ENCODE measurements at places on chromosomes 16 and 17.

DNA sequence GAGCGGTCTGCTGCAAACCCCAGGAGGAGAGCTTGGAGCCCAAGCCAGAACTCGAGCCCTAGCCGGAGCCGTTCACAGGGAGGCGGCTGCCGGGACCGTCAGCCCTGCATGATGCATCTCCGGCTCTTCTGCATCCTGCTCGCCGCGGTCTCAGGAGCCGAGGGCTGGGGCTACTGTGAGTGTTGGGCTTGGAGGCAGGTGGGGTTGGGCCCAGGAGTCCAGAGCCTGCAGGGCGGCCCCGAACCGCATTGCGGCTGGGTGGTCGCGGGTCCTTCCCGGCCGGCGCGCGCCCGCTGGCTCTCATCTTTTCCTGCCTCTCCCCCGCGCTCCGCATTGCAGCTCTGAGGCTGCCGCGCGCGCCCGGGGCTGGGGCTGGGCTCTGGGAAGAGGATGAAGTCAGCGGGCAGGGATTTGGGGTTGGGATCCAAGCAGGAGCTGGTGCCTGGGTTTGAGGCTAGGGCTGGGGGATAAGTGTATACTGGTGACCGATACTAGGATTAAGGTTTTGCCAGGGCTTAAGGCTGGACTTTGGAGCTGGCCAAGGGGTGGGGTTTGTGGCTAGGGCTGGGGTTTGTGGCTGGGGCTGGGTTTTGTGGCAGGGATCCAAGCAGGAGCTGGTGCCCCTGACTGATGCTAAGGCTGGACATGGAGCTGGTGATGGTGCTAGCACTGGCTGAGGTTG lies 532 bp downstream of the CNTNAP1 start:
- H3K4me3 ChIP-seq: peak overlapping the region; percentile 46
- peak; percentile 76 for DNase-seq
- H3K4me1 ChIP-seq: peaks cover 41% of the 10 kb centered on the region
- peaks cover 2% of the 10 kb centered on the region for H3K36me3 ChIP-seq

- no peak overlapping the region for H3K27ac ChIP-seq
- DNase-seq: no peak
- peaks cover 16% of the 10 kb centered on the region for H3K36me3 ChIP-seq
- H3K27me3 ChIP-seq: no peaks in the 10 kb centered on the region
- no peaks in the 10 kb centered on the region for H3K4me1 ChIP-seq
- H3K4me3 ChIP-seq: no peak overlapping the region
Measured at GRCh38 chr17:16191604-16192003, 23.7 kb downstream of the NCOR1 start.

DNA sequence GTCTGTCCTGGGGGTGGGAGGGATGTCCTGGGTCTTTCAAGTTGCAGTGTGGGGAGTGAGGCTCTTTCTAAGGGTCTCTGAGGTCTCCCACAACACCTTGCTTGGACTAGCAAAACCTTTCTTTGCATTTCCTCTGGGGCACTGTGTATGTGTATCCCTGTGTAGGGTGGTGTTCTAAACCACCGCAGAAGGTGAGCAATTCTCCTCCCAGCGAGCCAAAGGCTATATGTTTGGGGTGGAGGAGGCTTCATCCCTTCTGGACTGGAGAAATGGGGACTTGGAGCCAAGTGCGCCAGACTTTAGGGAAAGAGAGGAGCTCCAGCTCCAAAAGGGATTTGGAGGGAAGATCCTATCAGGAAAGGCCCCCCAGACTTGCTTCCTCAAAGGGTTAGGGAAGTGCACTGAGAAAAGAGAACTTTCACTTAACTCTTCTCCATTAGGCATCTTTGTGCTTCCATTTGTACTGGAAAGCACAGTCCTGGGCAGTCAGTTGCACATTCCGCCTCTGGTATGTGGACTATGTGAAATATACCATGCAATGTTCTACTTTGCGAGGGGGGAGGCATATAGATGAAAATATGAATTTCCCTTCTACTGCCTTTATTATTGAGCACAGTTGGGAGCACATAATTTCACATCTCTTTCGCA lies 18.9 kb upstream of the HOXB9 start:
- H3K27ac ChIP-seq: no peak overlapping the region
- no peak for DNase-seq
- peaks cover 3% of the 10 kb centered on the region for H3K4me1 ChIP-seq

- no peaks in the 10 kb centered on the region for H3K27me3 ChIP-seq
- no peak overlapping the region for H3K27ac ChIP-seq
- no peak for DNase-seq
- no peaks in the 10 kb centered on the region for H3K36me3 ChIP-seq
- H3K4me3 ChIP-seq: no peak overlapping the region
Measured at GRCh38 chr16:14965328-14965727, 9.5 kb upstream of the PDXDC1 start.

DNA sequence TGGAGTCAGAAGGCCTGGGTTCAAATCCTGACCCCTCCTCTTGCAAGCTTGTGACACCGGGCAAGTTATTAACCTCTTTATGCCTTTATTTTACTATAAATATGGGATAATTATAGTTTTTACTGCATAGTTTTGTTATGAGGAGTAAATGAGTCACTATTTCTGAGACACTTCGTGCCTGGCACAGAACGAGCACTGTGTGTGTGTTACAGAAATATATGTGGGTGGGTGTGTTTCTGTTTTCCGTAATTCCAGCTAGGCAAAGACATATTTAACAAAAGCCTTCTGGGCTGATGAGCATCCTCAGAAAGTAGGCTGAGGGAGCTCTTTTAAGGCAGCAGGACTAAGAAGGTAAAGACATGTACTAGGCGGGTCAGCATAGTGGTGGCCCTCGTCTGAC lies 417.9 kb downstream of the MAF start:
- no peak overlapping the region for H3K27ac ChIP-seq
- no peak overlapping the region for H3K4me3 ChIP-seq
- H3K36me3 ChIP-seq: no peaks in the 10 kb centered on the region

- no peak overlapping the region for H3K27ac ChIP-seq
- DNase-seq: no peak
- H3K4me3 ChIP-seq: no peak overlapping the region
- H3K27me3 ChIP-seq: no peaks in the 10 kb centered on the region
- H3K36me3 ChIP-seq: peaks cover 32% of the 10 kb centered on the region
Measured at GRCh38 chr17:68418876-68419275, 38.4 kb downstream of the WIPI1 start.

DNA sequence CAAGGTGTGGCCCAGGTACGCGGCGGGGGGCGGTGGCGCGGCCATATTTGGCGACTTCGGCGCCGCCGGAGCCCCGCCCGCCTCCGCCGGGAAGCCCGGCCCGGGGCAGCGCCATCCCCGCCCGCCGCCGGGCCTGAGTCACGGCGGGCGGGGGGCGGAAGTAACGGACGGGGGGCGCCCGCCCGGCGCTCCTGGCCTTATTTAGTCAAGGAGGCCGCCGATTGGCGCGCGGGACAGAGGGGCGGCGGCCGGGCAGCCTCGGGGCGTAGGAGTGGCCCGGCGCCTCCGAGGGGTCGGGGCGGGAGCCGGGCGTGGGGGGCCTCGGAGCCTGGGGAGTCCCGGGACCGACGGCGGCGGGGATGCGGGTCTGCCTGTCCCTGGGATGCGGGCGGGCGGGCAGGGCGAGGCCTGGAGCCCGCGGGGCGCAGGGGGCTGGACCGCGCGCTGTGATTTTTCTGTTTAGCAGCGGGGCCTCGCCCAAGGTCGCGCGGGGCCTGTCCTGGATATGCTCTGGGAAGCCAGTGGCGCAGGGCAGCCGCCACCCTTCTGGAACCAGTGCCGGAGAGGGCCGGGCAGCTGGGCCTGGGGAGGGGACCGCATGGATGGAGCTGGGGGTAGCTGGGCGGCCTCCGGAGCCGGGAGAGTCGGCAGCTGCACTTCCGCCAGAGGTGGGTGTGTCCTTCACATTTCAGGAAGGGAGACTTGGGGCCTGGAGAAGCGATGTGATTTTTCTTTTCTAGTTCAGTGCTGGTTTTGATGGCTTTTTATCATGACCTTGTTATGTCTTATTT lies 2.3 kb upstream of the ACTG1 start:
- peak overlapping the region; percentile 96 for H3K4me3 ChIP-seq
- peaks cover 35% of the 10 kb centered on the region for H3K4me1 ChIP-seq
- no peaks in the 10 kb centered on the region for H3K27me3 ChIP-seq
- H3K27ac ChIP-seq: peak overlapping the region; percentile 95
- DNase-seq: peak; percentile 93

DNA sequence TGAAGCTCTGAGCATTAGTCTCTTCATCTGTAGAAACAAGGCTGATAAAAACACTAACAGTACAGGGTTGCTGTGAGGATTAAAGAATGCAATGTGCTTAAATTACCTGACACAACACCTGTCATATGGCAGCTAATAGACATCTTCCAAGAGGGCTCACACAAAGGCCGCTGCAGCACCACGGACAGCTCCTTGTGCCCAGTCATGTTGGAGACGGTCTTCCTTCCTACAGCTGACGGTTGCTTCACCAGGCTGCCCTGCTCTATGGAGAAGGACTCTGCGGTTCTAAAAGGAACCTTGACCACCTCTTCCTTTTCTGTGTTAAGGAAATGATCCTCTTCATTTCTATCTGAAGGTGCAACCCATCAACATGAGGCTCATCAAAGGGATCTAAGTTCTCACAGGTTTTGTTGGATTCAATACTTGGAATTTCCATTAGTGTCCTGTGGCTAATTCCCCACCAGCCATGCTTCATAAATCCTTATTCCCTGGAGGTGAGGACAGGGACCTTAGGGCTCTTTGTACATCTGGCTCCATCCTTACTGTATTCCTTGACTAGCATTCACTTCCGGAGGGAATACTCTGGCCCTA lies 138.9 kb upstream of the CES5A start:
- DNase-seq: no peak
- H3K36me3 ChIP-seq: no peaks in the 10 kb centered on the region
- H3K4me3 ChIP-seq: no peak overlapping the region
- no peak overlapping the region for H3K27ac ChIP-seq
- H3K4me1 ChIP-seq: no peaks in the 10 kb centered on the region
- no peaks in the 10 kb centered on the region for H3K27me3 ChIP-seq

DNA sequence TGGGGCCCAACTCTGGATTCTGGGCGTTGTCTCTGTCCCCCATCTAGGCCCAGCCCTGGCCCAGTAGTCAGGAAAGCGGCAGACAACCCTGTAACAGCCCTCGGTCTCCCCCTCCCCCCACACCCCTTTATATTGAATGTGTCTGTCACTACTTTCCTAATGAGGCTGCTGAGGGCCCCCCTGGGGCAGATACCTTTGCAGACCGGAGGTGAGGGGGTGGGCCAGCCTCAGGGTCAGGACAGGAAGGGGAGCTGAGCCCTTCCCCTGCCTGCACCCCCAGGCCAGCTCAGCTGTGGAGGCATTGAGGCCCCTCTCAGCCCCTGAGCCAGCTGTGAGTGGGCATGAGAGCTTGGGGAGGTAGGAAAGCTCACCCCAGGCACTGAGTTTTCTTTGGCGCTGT lies 17.1 kb downstream of the RAI1 start:
- no peak overlapping the region for H3K4me3 ChIP-seq
- H3K4me1 ChIP-seq: peaks cover 50% of the 10 kb centered on the region
- DNase-seq: no peak
- peak overlapping the region; percentile 50 for H3K27ac ChIP-seq
- H3K36me3 ChIP-seq: no peaks in the 10 kb centered on the region

DNA sequence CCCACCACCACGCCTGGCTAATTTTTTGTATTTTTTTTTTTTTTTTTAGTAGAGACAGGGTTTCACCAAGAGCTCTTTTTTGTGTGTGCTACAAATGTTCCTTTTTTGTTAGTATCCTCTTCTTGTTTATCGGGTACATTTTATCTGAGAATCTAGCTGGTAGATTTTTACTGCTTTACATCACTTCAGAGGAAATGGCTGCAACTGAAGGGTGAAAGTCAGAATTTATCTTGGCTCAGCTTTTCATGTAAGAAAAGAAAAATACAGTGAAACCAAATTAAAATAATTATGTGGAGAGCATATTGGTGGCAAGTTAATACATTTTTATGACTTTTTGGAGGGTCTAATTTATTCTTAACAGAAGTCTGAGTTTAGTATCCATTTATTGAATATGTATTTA lies 26.0 kb downstream of the CBFB start:
- no peak overlapping the region for H3K4me3 ChIP-seq
- no peaks in the 10 kb centered on the region for H3K27me3 ChIP-seq
- no peaks in the 10 kb centered on the region for H3K4me1 ChIP-seq

- H3K4me3 ChIP-seq: no peak overlapping the region
- H3K36me3 ChIP-seq: no peaks in the 10 kb centered on the region
- H3K4me1 ChIP-seq: no peaks in the 10 kb centered on the region
- H3K27ac ChIP-seq: no peak overlapping the region
- DNase-seq: no peak
Measured at GRCh38 chr16:11309895-11310633, 28.9 kb upstream of the PRM1 start.

- no peaks in the 10 kb centered on the region for H3K27me3 ChIP-seq
- peaks cover 21% of the 10 kb centered on the region for H3K36me3 ChIP-seq
- DNase-seq: peak; percentile 81
- H3K4me1 ChIP-seq: peaks cover 17% of the 10 kb centered on the region
- H3K27ac ChIP-seq: peak overlapping the region; percentile 36
Measured at GRCh38 chr17:38735161-38735997, 5.2 kb downstream of the CISD3 start.

GRCh38 chr17:57533684-57534305 lies 211.3 kb downstream of the CCDC182 start:
- H3K27ac ChIP-seq: no peak overlapping the region
- H3K4me3 ChIP-seq: no peak overlapping the region
- H3K4me1 ChIP-seq: no peaks in the 10 kb centered on the region
- H3K27me3 ChIP-seq: no peaks in the 10 kb centered on the region
- no peaks in the 10 kb centered on the region for H3K36me3 ChIP-seq
- no peak for DNase-seq

- no peaks in the 10 kb centered on the region for H3K36me3 ChIP-seq
- no peak for DNase-seq
- H3K4me3 ChIP-seq: peak overlapping the region; percentile 91
- peaks cover 15% of the 10 kb centered on the region for H3K4me1 ChIP-seq
Measured at GRCh38 chr17:67245694-67246402, 852 bp upstream of the HELZ start.

- H3K4me3 ChIP-seq: peak overlapping the region; percentile 43
- no peaks in the 10 kb centered on the region for H3K27me3 ChIP-seq
- no peak for DNase-seq
- H3K4me1 ChIP-seq: no peaks in the 10 kb centered on the region
- H3K36me3 ChIP-seq: no peaks in the 10 kb centered on the region
- H3K27ac ChIP-seq: no peak overlapping the region
Measured at GRCh38 chr17:63961355-63962212, 11.1 kb downstream of the SCN4A start.

DNA sequence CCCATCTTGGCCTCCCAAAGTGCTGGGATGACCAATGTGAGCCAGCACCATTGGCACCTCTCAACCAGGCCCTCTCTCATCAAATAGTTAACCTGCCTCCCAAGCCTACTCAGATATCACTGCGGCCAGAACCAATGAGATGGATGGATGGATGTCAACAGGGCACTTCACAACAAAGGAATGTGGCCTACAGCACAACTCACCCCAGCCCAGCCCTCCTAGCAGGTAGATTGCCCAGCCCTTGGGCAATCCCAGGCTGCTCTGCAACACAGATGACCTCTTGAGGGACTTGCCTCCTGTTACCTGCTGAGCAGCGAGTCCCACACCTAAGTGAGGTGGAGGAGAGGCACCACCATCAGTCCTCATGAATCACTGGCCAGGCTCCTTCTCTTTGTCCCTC lies 22.6 kb upstream of the KIFC3 start:
- no peaks in the 10 kb centered on the region for H3K27me3 ChIP-seq
- H3K4me1 ChIP-seq: peaks cover 5% of the 10 kb centered on the region
- no peak overlapping the region for H3K27ac ChIP-seq
- H3K36me3 ChIP-seq: no peaks in the 10 kb centered on the region
- no peak for DNase-seq

- H3K27me3 ChIP-seq: no peaks in the 10 kb centered on the region
- H3K4me1 ChIP-seq: no peaks in the 10 kb centered on the region
- DNase-seq: no peak
- no peak overlapping the region for H3K4me3 ChIP-seq
- no peaks in the 10 kb centered on the region for H3K36me3 ChIP-seq
- no peak overlapping the region for H3K27ac ChIP-seq
Measured at GRCh38 chr17:18119938-18120337, 11.4 kb downstream of the MYO15A start.

All from ascending aorta (tissue), 2 donors.